ENCODE measurements at places on chromosomes 4 and X.

GRCh38 chr4:105596684-105597083 is 44.3 kb downstream of the ARHGEF38 start:
- DNase-seq = no peak

DNA sequence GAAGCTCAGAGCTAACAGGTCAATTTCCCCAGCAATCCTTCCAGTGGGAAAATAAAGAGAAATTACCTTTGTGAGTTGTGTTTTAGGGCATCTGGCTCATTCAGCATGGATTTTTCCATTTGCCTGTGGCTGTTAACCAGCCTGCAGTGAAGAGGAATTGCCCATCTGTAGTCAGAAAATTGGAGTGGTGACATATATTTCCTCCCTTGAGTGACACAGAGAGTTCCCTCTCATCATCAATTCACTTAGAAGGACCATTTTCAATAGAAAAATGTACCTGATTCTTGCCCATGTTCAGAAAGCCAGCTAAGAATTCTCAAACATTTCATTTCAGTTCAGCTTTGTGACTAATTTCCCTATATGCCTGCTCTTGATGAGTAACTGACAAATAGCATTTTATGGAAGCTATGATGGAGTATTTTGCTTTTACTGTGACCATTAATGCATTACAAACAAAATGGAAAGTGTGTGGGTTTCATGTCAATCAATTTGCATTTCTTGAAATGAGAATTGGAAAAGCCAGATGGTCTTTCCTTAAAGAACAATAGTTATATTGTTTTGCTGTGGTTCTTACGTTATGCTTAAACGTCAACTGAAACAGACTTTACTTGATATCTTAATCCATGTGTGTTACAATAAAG is 155.8 kb downstream of the NWD2 start:
- no peak for DNase-seq

- DNase-seq = no peak
Measured at GRCh38 chrX:117543885-117544284, 572.7 kb downstream of the KLHL13 start.

DNA sequence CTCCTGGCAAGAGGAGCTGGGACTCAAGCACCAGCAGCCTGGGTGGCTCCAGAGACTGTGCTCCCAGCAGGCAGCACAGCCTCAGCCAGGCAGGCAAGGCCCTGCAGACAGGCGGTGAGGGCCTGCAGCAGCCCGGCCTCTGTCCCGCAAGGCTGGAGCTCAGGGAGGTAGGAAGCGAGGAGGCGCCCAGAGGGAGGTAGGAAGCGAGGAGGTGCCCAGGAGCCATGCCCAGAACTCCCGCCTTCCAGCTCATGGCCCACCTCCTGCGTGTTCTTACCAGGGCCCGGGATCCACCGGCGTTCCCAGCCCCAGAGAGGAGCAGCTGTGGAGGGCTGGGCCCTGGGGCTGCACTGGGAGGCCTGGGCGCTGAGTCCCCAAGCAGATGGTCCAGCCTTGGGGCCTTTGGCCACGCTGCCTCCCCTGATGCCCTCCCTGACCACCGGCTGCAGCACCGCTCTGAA is 133.1 kb downstream of the HMX1 start:
- DNase-seq = no peak

DNA sequence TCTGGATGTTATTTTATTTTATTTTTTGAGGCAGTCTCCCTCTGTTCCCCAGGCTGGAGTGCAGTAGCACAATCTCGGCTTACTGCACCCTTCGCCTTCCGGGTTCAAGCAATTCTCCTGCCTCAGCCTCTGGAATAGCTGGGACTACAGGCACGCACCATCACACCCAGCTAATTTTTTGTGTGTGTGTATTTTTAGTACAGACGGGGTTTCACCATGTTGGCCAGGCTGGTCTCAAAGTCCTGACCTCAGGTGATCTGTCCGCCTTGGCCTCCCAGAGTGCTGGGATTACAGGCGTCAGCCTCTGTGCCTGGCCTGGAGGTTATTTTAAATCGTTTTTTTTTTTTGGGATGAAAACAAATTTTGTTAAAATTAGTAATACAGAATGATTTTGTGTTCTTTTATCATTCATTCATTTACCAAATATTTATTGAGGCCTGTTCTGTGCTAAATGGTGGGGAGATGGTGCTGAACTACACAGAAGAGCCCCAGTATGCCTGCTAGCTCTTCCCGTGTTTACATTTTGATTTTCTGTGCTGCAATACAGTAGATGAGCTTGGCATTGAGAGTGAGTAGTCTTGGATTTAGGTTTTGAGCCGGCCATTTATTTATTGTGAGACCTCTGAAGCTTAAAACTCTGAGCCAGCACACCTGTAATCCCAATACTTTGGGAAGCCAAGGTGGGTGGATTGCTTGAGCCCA is 22.7 kb downstream of the ADD1 start:
- DNase-seq = no peak

- DNase-seq = peak; percentile 58
Measured at GRCh38 chrX:54807524-54808108, at the start of gene MAGED2. MAGED2 (plus strand) TSS chrX:54807745; CDS start chrX:54809332, 1,587 bp downstream.

GRCh38 chr4:100949350-100949935 is 397.9 kb downstream of the PPP3CA start:
- no peak for DNase-seq

DNA sequence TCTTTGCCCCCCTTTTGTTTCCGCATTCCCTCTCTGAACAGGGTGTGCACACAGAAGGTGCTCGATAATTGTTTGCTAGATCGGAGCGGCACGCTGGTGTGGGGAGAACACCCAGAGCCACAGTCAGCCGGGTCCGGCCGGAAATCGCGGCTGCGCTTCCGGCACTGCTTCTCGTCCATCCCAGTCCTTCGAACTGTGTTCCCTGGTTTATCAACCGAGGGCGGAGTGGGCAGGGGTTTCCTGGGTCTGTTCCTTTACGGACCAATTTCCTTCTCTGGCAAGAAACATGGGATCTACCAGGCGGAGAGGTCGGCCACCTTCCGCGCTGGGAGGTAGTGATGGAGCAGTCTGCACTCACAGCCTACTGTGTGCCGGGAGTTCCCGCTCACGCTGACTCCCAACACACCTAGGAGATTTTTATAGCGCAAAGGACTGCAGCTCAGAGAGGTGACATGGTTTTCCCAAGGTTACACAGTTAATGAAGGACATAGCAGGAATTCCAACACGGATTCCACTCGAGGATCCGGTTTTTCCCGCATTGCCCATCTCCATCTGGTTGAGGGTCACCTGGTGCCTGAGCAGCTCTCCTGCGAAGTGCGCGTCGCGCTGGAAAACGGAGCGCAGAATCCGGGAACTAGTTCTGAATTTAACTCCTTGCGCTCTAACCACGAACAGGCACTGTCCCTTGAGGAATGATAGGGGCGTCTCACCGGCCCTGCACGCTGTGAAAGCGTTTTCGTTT is 6.8 kb downstream of the MSX1 start:
- DNase-seq = no peak

DNA sequence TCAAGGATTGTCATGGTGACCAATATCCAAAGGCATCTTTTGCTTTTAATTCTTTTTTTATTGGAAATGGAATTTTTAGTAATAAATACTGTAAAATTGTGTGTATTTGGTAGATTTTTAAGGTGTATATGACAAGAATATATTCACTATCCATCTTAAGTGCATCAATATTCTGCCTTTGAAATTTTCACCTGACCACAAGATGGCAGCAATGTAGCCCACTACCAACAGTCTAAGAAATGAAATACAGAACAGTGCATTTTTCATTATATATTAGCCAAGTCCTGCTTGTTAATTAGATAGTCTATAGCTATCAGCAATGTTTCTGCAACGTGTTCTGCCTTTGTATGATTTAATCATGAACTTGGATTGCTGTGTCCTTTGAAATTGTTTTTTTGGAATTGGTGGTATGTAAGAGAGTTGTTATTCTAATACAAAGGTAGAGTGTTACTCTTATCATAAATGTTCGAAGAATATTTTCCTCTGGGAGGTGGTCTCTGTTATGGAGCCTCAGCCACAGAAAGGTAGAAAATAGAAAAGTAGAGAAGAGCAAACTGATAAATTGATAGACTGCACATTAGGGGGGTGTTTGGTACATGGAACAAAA is 38.2 kb downstream of the HPGDS start:
- DNase-seq = peak; percentile 25

DNA sequence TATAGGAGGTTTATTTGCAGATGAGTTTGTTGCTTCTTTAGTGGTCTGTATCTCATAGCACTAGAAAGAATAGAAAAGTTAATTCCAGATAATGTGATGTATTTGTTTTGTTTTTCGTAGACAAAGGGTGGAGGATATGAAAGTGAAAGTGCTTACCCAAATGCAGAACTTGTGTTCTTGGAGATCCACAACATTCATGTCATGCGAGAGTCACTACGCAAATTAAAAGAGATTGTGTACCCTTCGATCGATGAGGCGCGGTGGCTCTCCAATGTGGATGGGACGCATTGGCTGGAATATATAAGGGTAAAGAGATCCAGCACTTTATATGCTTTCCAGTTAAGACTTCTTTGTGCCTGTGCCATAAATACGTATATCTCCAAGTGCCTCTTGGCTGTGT is 43.3 kb downstream of the MTMR1 start:
- DNase-seq = peak; percentile 1

GRCh38 chr4:176340871-176341685 is 21.3 kb downstream of the SPCS3 start:
- DNase-seq = peak; percentile 30

Measured in CD4-positive, alpha-beta T cell treated with Interleukin-21 for 1 hour (primary cell).